Stimulated activated CD4-positive, alpha-beta T cell treated with anti-CD3 and anti-CD28 coated beads, Interleukin-1b, Interleukin-23, amount 100 ng/mL, for 1 hour (primary cell): ENCODE measurements at places on chromosomes 1 and 21.

DNA sequence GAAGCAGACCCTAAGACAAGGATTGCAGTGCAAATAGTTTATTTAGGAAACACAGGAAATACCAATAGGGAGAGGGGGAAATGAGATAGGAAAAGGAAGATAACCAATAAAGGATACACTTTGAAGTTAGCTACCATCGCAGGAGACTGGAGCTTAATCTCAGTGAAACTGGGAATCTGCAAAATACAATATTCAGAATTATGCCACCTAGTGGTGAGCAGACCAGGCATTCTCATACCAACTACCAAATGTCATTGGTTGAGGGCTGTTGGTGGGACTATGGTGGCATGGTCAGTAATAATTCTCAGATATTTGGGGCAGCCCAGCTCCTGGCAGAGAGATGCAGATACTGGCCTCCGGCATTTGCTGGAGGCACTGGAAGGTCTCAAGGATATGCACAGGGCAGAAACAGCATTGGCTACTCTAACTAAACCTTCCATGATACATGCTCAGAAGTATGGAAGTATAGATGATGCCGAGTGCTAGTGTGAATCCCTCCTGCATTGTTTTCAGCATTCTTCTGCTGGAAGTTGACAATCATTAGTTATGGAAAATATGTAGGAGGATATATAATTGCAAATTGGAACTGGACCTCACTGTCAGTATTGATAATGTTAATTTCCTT lies 11.8 kb upstream of the ZFP69B start:
- no peak for DNase-seq

GRCh38 chr1:37657620-37658412 lies 23.1 kb upstream of the RSPO1 start:
- no peak for DNase-seq

DNA sequence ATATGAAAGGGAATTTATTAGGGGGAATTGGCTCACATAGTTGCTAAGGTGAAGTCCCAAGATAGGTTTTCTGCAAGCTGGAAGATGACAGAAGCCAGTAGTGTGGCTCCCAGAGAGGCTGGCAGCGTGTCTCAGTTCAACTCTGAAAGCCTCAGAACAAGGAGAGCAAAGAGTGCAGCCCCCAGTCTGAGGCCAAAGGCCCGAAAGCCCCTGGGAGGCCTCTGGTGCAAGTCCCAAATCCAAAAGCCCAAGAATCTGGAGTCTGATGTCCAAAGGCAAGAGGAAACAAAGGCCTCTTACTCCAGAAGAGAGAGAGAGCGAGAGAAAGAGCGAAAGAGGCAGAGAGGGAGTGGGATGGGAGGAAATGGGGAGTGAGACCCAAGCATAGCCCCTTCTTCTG lies 18.3 kb downstream of the KCNA2 start:
- no peak for DNase-seq

- no peak for DNase-seq
Observed at GRCh38 chr1:44282704-44283426, 69.6 kb downstream of the DMAP1 start.

- no peak for DNase-seq
Observed at GRCh38 chr1:173415490-173415889, 61.6 kb upstream of the PRDX6 start.

DNA sequence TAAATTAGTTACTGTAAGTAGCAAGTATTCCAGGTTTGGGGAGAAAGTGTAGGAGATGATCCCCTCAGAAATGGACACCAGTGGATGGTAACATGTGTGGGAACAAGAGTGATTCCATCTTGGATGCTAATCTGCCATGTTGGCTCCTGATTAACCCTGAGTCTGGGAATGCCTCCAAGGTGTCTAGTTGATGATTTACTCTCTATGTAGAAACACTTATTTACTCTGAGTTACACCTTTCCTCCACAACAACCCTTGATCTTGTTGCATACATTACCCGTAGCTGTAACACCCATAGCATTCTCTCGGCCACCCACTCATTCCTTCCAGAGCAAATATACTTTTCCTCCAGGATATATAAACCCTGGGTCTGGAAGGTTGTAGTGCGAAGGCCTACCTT lies 315.9 kb upstream of the GREM2 start:
- DNase-seq: no peak

GRCh38 chr1:157367091-157367739 lies 185.1 kb downstream of the FCRL5 start:
- DNase-seq: no peak

DNA sequence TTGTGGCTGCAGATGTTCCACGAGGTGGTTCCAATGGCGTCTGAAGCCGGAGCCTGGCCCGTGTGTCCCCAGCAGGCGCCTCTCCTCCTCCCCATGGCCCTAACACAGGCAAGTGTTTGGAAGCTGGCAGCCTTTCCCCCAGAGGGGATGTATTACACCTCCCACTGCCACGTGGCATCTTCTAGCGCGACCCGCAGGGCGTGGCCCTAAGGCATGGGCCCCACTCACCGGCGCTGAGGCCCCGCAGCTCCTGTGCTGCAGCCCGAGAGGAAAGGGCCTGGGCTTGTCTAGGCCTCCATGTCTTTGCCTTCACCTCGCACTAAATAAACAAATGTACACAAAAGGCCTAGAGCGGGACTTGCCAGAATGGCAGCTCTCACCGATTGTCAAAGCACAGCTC lies 37.9 kb downstream of the SLC66A1 start:
- no peak for DNase-seq

- DNase-seq: no peak
Observed at GRCh38 chr1:232459087-232459486, 170.8 kb downstream of the SIPA1L2 start.

DNA sequence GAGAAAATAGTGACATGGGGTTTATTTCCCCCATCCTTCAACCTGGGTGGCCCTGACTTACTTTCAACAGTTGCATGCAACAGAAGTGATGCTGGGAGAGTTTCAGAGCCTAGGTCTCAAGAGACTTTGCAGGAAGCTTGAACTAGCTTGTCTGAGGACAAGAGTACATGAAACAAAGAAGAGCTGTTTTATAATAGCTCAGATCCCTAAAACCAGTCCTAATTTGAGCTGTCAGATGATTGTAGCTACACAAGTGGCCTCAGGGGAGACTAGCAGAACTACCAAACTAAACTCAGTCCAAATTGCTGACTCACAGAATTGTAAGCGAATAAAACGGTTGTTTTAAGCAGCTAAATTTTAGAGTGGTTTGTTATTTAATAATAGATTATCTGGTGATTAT lies 17.1 kb downstream of the RC3H1 start:
- no peak for DNase-seq

DNA sequence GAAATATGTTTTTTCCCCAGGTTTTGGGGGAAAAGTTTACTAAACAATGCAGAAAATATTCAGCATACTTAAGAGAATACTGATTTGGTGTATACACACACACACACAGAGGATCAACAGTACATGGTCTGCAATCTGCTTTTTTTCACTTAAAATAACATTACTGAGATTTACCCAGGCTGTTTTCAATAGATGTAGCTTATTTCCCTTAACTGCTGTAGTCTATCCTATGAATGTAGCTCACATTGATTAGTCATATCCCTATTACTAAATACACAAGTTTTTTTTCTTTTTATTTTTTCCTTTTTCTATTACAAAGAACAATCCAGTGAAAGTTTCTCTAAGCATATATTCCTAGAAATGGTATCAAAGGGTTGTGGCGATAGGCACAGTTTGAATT lies 266.7 kb upstream of the GREM2 start:
- no peak for DNase-seq

DNA sequence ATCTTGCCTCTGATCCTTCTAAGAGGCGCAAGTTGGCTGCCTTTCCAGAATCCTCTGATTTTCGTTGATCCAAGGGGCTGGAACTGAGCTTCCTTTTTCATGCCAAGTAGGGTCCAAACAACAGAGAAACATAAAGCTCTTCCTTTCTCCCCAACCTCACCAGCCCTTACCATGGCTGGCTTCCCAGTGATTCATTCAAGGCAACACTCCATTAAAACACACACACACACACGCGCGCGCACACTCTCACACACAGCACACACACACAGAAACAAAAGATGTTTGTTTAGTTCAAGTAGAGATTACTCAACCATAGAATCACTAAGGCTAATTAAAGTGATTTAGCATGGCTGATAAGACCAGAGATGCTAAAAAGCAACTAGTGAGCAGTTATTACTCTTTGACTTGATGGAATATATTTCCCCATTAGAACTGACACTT lies 13.0 kb upstream of the GUCA2A start:
- no peak for DNase-seq

DNA sequence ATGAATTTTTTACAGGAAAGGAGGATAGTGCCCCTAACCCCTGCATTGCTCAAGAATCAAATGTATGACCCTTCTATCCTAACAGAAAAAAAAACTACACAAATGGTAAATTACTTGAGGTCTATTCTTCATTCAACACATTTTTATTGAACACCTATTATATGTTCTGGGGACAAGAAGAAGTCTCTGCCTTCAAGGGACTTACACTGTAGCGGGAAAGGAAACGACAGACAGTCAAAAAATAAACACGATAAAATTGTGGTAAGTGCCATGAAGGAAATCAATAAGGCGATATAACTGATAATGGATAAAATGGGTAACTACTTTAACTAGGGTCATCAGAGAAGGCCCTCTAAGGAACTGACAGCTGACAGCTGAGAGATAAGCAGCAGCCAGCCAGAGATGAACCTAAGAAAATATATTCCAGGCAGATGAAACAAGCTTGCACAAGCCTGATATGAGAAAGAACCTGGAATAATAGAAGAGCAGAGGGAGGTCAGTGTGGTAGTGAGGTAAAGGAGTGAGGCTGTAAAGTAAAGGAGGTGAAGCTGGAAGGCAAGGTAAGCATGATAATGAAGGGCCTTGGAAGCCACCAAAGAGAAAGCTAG lies 66.4 kb downstream of the PHTF1 start:
- DNase-seq: no peak

DNA sequence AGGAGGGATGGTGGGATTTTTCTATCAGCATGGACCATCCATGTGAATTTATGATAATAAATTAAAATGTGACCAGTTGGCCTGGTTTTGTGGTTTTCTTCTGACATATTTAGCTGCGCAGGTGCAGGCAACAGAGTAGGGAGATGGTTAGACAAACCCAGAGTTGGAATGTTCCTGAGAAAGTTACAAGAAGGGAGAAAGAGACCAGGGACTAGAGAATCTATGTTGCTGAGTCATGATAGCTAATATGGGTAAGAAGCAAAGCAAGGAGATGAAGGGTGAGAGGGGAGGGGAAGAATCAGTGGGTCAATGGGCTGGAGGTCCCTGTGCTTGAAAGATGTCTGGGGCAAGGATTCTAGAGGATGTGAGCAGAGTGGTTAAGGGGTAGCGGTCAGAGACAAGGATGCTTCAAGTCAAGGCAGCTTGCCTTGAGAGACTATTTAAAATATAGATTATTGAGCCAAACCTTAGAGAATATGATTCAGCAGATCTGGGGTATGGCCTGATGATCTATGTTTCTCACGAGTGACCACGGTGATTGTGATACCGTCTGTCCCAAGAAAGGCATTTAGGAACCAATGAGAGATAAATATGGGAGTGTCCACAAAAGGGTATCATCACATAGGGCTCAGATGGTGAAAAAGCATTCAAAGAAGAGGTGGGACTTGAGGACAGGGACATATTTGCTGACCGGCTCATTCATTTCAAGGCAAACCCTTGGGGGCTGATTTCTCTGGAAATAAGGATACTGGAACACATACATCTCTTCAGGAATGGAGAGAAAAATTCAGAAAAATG lies 219.7 kb upstream of the PLD5 start:
- no peak for DNase-seq

DNA sequence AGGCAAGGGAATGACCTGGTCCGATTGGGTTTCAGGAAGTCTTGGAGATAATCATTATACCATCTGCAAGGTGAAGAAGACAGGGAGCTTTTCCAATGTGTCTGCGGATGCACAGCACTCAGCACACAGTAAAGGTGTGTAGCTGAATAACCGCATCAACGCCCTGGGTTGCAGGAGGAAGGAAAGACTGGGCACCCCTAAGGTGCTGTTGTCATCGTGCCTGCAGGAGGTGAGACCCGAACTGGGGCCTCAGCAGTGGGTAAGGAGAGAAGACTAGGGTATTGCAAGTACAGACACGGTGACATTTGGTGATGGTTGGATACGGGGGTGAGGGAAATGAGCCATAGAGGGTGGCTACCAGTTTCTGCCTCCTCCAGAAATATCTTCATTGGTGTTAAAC lies 1.1 kb upstream of the TRIM62 start:
- no peak for DNase-seq

GRCh38 chr1:229075217-229075616 lies 195.7 kb upstream of the RAB4A start:
- DNase-seq: no peak

- DNase-seq: no peak
Observed at GRCh38 chr1:221459558-221459957, 282.3 kb downstream of the DUSP10 start.
